ENCODE measurements at places on chromosomes 2 and 18. TPM values are rescaled to one million over a fixed set of nuclear protein-coding genes. Genes with fewer than 3 reads are reported as not detected.

Gene TEX44
- not detected for polyA plus RNA-seq

Gene OTOS
- polyA plus RNA-seq = not detected

Gene REG3A
- polyA plus RNA-seq = not detected

Gene SIX3
- 0.73 TPM for polyA plus RNA-seq

Gene SGPP2
- polyA plus RNA-seq = 0.08 TPM

DNA sequence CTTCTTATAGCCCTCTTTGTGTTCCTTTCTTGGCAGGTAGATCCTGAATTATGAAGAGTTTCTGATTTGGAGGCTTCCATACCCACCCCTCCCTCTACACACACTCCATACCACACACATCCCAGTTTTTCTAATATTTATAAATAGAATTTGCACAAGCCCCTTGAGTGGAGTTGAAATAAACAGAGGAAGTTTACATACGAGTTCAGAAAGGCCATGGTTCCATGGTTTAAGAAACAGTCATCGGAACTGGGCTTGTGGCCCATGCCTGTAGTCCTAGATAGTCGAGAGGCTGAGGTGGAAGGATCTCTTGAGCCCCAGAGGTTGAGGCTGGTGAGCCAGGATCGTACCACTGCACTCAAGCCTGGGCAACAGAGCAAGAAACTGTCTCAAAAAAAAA is 62.7 kb upstream of the TANC1 start:
- no peak for DNase-seq

GRCh38 chr2:524442-524841 is 152.8 kb downstream of the TMEM18 start:
- DNase-seq = no peak

GRCh38 chr2:184308706-184309105 is 289.6 kb upstream of the ZNF804A start:
- DNase-seq = no peak

GRCh38 chr18:7255054-7255453 is 24.2 kb downstream of the LRRC30 start:
- no peak for DNase-seq

DNA sequence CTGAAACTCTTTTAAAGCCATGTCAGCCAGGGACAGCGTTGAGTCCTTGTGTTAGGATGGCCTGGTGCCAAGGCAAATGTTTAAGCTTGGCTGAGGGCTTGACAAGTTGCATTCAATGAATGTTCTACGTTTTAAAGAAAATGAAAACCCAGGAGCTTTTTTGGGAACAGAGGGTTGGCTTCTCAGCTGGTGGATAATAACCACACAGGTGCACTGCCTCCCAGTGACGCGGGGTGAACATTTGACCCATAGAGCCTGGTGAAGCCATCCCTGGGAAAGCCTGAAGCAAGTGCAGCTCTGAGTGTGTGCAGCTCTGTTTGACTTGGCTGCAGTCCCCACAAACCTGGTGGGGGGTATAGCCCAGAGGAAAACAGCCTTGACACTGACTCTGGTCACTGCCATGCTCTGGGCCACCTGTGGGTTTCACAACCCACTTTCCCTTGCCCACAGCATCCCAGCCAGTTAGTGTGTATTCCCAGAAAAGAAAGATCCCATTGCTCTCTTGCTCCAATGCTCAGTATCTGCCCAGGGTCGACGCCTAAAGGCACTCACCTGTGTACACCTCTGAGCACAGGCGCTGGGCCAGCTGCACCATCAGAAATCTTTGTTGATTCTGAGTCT is 874.9 kb downstream of the RNF144A start:
- no peak for DNase-seq

DNA sequence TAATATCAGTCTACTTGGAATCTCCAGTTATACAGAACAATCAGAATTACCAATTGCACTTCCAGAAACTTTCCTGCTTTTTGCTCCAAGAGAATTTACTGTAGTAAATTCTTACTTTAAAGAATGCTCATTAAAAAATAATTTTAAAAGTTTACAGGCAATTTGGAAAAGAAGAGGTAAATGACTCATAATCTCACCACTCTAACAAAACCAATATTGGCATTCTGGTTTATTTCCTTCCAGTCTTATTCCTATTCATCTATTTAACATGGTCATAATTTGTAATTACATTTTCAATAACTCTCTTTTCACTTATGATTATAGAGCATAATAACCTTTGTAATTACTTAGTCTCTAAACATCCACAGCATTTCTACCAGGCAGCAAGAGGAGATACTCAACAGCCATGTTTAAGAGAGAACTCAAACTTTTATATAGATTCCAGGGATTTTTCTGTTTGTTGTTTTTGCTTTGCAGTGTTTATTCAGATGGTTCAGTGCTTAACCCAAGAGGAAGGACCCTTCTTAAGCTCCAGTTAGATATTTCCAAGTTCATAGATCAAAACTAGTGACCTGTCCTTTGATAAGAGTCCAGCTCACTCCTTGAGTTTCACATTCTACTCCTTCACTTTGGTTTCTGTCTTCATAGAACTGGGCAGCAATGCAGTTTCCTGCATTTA is 464.7 kb downstream of the TXNL1 start:
- no peak for DNase-seq

GRCh38 chr2:42930025-42930581 is 137.7 kb upstream of the HAAO start:
- DNase-seq = no peak

DNA sequence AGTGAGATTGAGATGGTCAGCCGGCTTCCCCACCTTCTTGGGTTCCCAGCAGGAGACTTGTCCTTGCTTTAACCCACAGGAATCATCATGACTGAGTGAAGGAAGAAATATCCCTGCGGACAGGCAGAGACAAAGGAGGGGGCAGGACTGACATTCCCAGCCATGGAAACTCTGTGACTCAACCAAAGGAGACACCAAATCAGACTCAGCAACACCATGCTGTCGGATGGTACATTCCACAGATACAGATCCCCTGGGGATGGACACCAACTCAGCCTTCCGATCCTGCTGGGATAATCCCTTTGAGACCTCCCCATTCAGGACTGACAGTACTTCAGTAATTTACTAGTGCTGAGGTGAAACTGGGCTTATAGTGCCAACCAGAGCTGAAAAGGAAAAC is 518.3 kb downstream of the XIRP2 start:
- no peak for DNase-seq

DNA sequence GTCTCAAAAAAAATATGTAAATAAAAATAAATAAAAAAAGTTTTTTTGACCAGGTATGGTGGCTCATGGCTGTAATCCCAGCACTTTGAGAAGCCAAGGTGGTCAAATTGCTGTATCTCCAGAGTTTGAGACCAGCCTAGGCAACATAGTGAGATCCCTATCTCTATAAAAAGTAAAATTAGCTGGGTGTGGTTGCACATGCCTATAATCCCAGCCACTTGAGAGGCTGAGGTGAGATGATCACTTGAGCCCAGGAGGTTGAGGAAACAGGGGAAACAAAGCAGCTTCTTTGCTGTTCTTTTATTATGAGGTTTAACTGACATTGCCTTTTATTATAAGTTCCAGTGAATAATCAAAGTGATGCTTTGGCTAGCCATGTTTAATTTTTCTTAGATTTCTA is 25.0 kb downstream of the ACTR2 start:
- DNase-seq = no peak

DNA sequence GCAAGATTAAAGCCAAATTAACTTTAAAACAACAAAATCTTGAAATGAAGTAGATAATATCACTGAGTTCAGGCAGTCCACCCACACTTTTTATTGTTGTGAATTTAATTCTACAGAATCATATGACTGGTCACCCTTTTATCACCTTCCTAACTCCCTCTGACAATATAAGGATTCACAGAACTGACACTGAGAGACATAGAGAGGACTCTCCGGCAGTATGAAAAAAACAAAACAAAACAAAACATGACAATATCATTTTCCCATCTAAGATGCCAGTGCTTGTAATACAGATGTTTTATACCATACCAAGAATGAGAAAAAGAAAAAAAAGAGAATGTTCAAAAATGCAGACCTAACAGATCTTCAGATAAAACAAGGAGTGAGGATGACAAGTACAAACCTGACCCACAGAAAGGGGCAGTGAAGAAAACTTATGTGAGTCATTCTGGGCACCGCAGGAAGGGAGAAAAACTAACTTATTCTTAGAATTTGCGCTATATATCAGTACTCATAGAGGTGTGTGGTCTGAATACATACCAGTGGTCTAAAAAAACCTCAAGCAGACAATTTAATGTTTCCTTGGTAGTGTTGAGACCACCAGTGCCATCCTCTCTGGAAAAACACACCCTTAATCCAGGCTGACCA is 136.6 kb downstream of the ZAP70 start:
- no peak for DNase-seq

GRCh38 chr2:100404411-100404810 is 13.1 kb downstream of the CHST10 start:
- DNase-seq = no peak

GRCh38 chr2:174059178-174059883 is 94.2 kb upstream of the SP3 start:
- peak; percentile 16 for DNase-seq

GRCh38 chr2:19790291-19790690 is 111.5 kb downstream of the TTC32 start:
- no peak for DNase-seq

GRCh38 chr2:119174216-119174992 is 15.9 kb upstream of the C1QL2 start:
- peak; percentile 41 for DNase-seq

DNA sequence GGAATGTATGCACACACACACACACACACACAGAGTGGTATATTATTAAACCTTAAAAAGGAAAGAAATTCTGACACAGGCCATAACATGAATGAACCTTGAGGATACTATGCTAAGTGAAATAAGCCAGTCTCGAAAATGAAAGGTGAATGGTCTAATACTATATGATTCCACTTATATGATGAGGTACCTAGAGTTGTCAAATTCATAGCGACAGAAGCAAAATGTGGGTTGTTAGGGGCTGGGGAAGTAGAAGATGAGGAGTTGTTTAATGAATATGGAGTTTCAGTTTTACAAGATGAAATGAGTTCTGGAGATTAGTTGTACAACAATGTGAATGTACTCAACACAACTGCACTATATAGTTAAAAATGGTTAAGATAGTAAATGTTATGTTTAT is 118.1 kb downstream of the ABCA12 start:
- DNase-seq = no peak

- DNase-seq = no peak
Measured at GRCh38 chr2:127155947-127156346, 49.0 kb upstream of the BIN1 start.

GRCh38 chr2:235879116-235879515 is 289.1 kb downstream of the GBX2 start:
- no peak for DNase-seq

- peak; percentile 42 for DNase-seq
Measured at GRCh38 chr2:235050980-235051351, 99.1 kb downstream of the SH3BP4 start.

- DNase-seq = no peak
Measured at GRCh38 chr2:222547083-222547482, 108.8 kb downstream of the FARSB start.

DNA sequence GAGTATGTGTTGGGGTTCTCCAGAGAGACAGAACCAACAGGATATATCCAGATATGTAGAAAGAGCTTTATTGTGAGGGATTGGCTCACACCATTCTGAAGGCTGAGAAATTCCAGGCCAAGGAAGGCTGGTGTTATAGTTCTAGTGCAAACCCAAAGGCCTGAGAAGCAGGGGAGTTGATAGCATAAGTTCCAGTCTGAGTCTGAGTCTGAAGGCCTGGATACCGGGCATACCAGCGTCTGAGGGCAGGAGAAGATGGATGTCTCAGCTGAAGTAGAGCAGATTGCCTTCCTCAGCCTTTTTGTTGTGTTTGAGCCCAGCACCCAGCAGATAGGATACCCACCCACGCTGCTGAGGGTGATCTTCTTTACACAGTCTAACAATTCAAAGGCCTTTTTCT is 211.7 kb upstream of the RASGRP3 start:
- DNase-seq = no peak

DNA sequence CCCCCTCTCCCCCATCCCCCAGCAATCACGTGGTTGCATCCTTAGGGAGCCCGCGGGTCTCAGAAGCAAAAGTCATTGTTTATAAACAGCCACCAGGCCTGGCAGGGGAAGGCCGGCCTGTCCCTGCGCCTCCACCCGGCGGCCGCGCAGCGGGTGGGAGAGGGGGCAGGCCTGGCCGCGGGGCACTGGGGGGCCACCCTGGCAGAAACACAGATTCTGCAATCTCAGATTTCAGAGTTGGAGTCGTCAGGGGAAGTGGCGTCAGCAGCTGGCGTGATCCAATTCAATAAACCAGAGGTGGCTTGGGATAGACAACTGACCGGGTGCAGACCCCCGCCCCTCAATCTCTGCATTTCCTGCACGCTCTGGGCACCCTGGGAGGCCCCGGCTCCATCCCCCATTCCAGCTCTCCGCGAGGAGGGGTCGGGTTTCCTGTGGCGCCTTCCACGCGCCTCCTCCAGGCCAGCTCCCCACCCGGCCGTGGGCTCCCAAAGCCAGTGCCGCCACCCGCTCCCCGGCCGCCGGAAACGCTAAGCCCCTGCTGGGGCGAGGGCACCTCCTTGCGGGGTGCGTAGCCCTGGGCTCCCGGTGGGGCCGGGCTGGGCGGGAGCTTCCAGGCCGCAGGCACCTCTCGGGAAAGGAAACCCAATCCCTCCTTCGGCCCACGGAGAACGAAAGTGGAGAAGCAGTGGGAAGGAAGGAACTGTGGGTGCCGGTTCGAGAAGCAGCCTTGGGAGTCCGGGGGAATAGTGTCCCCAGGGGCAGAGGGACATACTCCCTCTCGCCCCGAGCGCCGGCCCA is 1.1 kb downstream of the BIN1 start:
- DNase-seq = no peak

DNA sequence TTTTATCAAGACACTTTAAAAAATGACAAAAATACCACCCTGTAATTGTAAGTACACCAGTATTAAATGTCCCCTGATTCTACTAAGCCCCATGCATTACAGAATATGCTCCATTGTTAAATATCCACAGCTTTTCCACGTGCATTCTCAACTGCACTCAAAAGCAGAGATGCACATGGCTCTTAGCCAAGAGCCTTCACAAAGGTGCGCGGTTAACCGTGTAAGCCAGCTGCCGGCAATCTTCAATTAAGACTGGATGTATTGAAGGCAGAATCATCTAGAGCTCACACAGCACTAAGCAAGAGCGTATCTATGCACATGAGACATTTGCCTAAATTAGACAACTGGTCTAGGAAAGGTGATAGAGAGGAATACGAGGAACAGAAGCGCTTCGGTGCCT is 278.3 kb downstream of the NAPG start:
- no peak for DNase-seq

DNA sequence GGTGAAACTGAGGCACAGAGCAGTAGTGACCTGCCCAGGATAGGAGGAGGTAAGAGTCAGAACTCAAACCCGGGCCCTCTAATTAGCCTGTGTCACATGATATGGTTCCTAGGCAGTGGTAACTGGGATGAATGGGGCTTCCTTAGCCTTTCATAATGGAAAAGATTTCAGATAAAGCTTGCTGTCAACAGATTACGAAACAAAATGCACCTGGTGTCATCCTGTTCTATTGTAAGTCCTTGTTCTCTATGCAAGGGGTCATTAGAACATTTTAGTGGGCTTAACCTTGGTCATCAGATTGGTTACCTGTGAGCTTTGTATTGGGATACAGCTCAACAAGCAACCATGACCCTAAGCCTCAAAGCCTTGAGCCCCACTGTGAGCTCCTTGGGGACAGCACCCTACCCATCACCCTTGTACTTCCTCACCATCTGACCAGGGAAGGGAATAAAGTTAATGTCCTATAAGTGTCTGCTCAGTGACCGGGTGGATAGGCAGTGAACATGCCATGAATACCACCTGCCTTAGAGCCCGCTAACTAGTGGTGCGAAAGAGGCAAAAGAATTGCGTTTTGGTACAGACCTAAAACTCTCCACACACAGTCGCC is 70.3 kb upstream of the RMDN2 start:
- no peak for DNase-seq

Data from A549 (cell line).